ENCODE measurements at places on chromosomes 2 and 18. TPM values are rescaled to one million over a fixed set of nuclear protein-coding genes. Genes with fewer than 3 reads are reported as not detected.

The SULT1C2 gene
- not detected for total RNA-seq

The SERPINB10 gene
- 0.32 TPM for total RNA-seq

The CD302 gene
- total RNA-seq, result 5.5 TPM

The NT5C1B gene
- not detected for total RNA-seq

The GALR1 gene
- not detected for total RNA-seq

The EGR4 gene
- not detected for total RNA-seq

The RNF149 gene
- 104 TPM for total RNA-seq

The SALL3 gene
- not detected for total RNA-seq

The DYNAP gene
- not detected for total RNA-seq

The BCL11A gene
- total RNA-seq, result under 0.01 TPM

The PAX8 gene
- total RNA-seq, result under 0.01 TPM

Measured in epithelial cell of umbilical artery (primary cell).